ENCODE measurements at places on chromosomes 13 and 19.

DNA sequence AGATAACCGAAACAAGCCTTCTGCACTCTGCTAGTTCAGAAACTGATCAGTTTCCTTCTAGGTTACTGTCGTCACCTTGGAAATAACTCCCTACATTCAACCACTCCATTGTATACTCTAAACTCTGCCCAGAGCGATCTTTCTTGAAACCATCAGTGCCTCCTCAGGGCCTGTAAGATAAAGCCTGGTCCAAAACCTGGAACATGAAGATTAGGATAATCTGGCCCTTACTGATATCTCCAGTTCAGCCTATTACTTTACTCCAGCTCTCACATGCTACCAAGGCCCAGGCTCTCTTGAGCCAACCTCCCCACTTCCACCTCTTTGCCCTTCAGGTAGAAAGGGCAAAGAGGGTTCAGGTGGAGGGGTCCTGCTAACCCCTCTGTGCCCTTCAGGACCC is 125.3 kb upstream of the RXFP2 start:
- no peak for DNase-seq

DNA sequence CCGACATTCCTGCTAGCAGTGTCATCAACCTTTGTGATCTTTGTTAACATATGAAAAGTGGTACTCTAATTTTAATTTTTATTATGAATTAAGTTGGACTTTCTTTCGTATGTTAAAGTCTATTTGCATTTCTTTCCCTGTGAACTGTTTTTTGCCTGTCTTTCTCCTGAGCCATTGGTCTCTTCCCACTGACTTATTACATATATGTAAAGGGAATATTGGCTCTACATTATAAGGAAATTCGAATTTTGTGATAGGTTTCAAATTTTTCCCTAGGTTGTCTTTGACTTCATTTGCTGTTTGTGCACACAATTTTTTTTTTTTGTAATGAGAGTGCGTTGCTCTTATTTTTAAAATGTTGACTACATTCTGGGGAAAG is 442 bp upstream of the CDC16 start:
- DNase-seq, result no peak

DNA sequence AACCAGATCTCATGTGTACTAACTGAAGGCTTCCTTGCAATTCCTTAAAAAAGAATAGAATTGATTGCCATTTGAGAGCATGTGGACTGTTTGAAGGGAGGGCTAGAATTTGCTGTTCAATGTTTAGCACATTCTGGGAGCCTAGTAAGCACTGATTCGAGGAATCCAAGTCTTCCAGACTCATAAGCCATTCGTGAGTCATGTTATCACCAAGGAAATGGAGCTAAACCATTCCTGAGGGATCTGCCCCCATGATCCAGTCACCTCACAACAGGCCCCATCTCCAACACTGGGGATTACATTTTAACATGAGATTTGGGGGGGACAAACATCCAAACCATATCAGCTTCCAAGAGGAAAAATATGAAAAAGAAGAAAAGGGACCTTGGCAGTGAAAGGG is 276.4 kb downstream of the KCNRG start:
- no peak for DNase-seq

DNA sequence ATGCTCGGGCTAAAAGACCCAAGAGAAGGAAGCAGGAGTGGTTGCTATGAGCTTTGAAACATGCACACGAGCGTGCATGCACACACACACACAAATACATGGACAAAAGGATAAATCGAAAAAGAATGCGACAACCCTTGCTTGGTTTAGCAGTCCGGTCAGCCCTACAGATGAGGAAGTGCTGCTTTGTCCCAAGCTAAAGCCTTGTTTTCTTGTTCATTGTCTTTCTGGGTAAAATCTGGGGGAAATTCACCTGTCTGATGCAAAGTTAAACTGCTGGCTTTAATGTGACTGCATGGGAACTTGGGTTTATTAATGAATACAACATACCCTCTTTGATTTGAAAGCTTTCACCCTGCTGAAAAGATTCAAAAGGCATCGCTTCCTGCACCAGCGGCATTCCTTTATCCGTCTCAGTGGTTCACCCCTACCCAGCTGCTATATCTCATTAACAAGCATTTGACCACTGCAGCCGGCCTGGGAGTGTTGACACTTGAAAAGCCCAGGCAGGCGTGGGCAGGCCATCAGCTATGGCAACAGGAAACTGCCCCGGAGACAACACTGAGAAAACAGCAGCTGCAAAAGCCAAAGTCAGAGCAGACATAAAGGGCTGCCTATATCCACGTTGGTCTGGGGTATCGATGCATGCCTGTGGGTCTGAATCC is 301.7 kb downstream of the NDFIP2 start:
- DNase-seq, result peak; percentile 2

DNA sequence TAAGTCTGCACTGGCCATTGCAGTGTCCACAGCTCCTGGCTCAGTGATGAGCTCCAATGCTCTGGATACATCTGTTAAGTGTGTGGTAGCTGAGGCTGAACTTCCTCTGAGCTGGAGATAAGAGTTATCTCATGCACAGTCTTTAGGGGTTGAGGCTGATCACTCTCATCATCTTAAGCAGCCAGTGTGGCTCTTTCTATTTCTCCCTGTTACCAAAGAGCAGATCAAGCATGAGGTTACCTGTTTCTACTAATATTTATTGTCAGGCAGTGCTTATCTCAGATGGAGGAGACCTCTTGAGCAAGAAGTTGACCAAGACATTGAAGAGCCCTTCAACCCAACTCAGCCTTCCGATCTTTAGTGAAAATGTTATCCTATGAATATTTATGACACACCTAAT is 6.6 kb upstream of the OR10H2 start:
- no peak for DNase-seq

DNA sequence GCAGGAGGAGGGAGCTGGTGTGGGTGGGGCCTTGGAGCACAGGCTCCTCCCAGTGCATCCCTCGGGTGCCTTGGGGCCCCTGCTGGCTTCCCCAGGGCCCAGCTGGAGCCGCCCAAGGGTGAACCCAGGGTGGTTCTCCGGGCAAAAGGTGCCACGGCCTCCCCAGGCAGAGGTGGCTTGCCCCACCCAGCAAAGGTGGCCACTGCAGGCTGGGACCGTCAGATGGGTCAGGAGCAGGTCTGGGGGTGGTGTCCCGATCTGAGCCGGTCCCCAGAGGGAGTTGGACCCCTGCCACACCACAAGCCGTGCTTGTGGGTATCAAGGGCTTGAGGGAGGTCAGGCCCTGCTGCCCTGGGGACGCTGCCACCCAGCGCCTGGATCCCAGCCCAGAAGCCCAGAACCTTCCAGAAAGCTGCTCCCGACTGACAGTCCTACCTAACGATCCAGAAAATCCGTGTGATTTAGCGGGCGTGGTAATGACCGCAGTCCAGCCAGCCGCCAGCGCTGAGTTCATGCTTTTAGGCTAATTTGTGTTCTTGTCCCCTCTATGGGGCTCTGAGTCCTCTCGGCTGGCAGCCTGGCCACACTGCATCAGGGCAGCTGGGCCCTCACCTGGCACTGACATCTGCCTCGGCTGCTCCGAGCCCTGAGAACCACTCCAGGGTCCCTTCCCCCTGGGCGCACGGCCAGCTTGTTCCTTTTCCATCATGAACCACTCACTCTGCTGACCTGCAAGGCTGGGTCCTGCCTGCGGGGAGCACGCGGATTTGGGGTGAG is 5.0 kb upstream of the GRIN3B start:
- no peak for DNase-seq

- no peak for DNase-seq
Observed at GRCh38 chr13:18959996-18960395, 221.6 kb downstream of the TUBA3C start.

Data from amygdala (tissue), 56 donors.